ENCODE measurements at places on chromosomes 7 and 10. TPM values are rescaled to one million over a fixed set of nuclear protein-coding genes. Genes with fewer than 3 reads are reported as not detected.
A peak's percentile ranks its signal among the peaks of the same experiment; 100 is the strongest.

NAT16 gene
- not detected for total RNA-seq

TRIM73 gene
- total RNA-seq: 1.1 TPM

DNA sequence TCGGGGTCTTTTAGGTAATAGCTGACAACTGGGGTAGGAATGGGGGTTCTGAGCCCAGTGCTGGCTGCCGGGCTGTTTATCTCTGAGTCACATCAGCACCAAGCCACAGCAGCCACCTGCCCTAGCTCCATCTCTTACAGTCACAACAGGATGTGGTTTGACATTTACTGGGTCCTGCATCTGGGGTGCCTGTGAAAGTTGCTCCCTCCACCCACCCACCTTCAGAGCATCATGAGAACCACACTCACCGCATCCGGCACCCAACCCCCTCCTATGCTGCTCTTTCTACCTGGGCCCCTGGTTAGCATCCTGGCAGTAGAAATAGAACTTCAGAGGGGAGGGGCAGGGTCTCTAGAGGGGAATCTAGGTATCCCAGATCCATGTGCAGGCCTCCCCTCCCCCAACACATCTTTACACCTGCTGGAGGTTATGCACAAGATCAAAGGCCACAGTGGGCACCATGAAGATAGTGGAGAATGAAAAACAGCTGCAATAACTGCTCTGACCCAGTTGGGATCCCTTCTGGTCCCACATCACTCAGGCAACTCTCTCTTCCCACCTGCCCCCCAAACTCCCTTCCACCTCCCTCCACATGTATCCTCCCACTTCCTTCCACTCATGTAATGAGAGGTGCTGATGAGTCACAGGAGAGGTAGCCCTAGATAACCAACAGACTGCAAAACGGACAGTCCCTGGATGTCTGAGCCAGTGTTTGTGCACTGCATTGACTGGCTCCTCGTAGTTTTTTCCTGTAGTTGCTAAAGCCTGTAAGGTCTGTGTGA lies 38.2 kb downstream of the PRSS2 start:
- H3K4me1 ChIP-seq: peaks cover 64% of the 10 kb centered on the region
- H3K4me3 ChIP-seq: no peak overlapping the region
- H3K27me3 ChIP-seq: peaks cover 2% of the 10 kb centered on the region
- peak; percentile 49 for DNase-seq

DNA sequence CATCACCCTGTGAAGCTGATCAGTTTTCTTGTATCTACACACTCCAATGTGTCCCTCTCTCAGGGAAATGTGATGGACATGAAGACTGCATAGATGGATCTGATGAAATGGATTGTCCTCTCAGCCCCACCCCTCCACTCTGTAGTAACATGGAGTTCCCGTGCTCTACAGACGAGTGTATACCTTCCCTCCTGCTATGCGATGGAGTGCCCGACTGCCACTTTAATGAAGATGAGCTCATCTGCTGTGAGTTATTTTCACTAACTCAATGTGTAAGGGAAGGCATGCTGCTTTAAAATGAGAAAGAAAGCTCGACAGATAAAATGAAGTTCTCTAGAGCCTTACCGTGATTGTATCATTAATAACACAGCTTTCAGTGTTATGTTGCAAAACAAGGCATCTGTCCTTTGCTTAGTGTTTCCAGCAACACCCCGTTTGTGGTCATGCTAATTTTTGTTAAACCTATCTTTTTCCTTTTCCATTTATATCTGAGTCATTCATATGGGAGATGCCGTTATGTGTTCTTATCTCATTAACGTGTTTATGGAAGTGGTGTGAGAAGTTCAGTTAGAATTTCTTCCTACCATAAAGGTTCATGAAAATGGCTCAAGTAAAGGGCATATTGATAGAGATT lies 220.9 kb upstream of the PLXDC2 start:
- no peaks in the 10 kb centered on the region for H3K36me3 ChIP-seq
- DNase-seq: no peak
- no peaks in the 10 kb centered on the region for H3K4me1 ChIP-seq
- H3K27me3 ChIP-seq: no peaks in the 10 kb centered on the region
- H3K4me3 ChIP-seq: no peak overlapping the region

DNA sequence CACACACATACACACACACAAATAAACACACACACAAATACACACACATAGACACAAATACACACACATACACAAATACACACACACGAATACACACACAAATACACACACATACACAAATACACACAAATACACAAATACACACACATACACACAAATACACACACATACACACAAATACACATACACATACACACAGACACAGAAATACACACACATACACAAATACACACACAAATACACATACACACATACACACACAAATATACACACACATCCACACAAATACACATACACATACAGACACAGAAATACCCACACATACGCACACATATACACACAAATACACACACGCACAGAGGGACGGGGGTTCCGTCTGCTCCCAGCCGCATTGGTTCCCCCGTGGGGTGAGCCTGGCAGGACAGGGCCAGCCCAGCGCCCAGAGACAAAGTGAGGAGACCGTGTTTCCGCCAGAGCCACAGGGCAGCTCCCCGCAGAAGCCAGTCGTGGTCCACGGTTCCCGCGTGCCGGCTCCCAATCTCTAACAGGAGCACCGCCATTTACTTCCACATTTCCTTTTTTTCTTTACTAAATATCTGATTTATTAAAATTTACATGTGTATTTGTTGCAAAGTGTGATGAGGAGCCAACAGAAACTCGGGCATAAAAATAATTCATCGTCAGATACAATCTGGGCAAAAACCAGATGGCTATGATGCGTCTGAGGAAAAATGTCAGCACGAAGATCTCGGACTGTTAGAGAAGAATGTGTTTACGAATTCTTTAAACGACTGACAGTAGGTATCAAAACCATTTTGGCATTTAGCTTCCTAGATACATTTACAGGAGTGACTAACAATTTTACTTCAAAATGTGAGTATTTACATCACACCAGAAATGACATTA lies 3.1 kb upstream of the KNDC1 start:
- H3K4me3 ChIP-seq: no peak overlapping the region
- H3K4me1 ChIP-seq: no peaks in the 10 kb centered on the region
- no peaks in the 10 kb centered on the region for H3K36me3 ChIP-seq
- H3K27me3 ChIP-seq: peaks cover 12% of the 10 kb centered on the region

- H3K4me3 ChIP-seq: no peak overlapping the region
- DNase-seq: no peak
- H3K4me1 ChIP-seq: no peaks in the 10 kb centered on the region
- H3K27ac ChIP-seq: no peak overlapping the region
- H3K27me3 ChIP-seq: no peaks in the 10 kb centered on the region
- H3K36me3 ChIP-seq: no peaks in the 10 kb centered on the region
These were observed 135.4 kb downstream of the EMX2 start for GRCh38 chr10:117677890-117678500.

Data from HFFc6 (cell line).